ENCODE measurements at places on chromosomes 1 and 21. TPM values are rescaled to one million over a fixed set of nuclear protein-coding genes. Genes with fewer than 3 reads are reported as not detected.

The FCRL6 gene
- not detected for total RNA-seq

The PFKL gene
- total RNA-seq, result 423 TPM

The ATP5PO gene
- 89.9 TPM for total RNA-seq

The KRTAP11-1 gene
- not detected for total RNA-seq

The KRTAP7-1 gene
- not detected for total RNA-seq

The OR6N1 gene
- not detected for total RNA-seq

The LINGO4 gene
- total RNA-seq, result not detected

The USP21 gene
- 13.6 TPM for total RNA-seq

The CXADR gene
- 0.91 TPM for total RNA-seq

The ZSCAN20 gene
- 13.4 TPM for total RNA-seq
